ENCODE measurements at places on chromosomes 12 and 14.

GRCh38 chr14:104081951-104082464 lies 3.5 kb upstream of the ASPG start:
- DNase-seq: no peak

DNA sequence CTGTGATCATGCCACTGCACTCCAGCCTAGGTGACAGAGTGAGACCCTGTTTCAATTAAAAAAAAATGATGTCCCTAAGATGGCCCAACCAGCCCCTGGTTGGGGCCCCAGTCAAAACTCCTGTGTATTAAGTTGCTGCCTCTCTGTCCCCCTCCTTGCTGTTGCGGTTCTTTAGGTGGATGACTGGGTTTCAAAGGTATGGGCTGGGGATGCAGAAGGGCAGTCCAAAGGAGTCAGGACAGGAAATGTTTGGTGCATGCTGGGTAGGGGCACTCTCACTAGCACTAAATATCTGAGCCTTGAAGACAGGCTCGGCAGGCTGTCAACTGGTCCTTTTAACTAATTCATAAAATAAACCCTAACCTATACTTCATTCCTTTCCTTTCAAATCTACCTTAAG lies 12.0 kb upstream of the PIP4K2C start:
- DNase-seq: no peak

- DNase-seq: no peak
Observed at GRCh38 chr12:82994117-82994516, 307.4 kb downstream of the TMTC2 start.

- no peak for DNase-seq
Observed at GRCh38 chr12:1553987-1554982, 40.1 kb downstream of the FBXL14 start.

DNA sequence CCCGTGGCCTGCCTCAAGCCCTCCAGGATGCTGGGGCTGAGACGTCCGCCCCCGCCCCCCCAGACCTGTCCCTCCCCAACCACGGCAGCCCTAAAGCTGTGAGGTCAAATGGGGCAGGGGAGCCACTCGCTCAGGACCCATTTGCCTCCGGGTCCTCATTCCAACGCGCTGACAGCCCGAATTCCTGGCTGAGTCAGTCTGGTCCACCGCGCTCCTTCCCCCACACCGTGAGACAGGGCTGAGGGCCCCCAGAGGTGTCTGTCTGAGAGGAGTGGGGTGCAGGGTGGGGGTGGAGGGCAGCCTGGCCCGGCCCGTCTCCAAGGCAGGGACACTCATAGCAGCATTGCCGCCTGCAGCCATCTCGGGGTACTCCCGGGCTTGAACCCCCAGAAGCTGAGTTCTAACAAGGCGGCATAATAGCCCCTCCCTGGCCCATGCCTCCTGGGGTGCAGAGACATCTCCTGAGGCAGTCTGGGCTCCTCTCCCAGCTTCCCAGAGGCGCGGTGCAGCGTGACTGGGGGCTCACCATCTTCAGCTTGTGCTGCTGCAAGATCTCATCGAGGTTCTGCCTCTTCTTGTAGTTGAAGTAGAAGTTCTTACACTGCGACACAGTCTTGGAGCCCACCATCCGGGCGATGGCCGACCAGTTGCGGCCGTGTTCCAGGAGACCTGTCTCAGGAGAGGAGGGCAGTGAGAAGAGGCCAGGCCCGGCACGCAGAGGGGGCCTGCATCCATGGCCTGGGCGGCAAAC lies 90.5 kb downstream of the RFLNA start:
- DNase-seq: peak; percentile 66

GRCh38 chr12:124456652-124457152 lies 110.7 kb downstream of the NCOR2 start:
- DNase-seq: no peak

GRCh38 chr14:104924421-104925213 lies at the start of gene PLD4:
Gene PLD4 (plus strand): TSS chr14:104924879. CDS start chr14:104927141, 2,262 bp downstream.
- DNase-seq: no peak

GRCh38 chr12:27787559-27787958 lies 7.5 kb upstream of the MANSC4 start:
- DNase-seq: no peak

DNA sequence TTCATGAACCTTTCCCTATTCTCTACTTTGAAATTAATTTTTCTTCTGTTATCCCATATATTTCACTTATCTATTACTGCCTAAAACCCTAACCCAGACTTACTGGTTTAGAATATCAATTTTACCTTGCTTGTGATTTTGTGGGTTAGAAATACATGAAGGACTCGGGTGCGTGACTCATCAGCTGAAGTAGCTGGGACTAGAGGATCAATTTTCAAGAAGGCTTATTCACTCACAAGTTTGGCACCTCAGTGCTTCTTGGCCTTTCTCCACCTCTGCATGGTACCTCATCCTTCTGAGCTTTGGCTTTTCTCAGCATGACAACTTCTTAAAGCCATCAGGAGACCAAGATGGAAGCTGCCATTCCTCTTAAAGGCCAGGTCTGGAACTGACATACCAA lies 57.8 kb downstream of the TMEM117 start:
- no peak for DNase-seq

- no peak for DNase-seq
Observed at GRCh38 chr12:66341126-66341525, 38.8 kb downstream of the HELB start.

GRCh38 chr12:34033628-34034296 lies 11.5 kb downstream of the ALG10 start:
- peak; percentile 13 for DNase-seq

GRCh38 chr12:122749569-122750332 lies 2.9 kb upstream of the DENR start:
- no peak for DNase-seq

DNA sequence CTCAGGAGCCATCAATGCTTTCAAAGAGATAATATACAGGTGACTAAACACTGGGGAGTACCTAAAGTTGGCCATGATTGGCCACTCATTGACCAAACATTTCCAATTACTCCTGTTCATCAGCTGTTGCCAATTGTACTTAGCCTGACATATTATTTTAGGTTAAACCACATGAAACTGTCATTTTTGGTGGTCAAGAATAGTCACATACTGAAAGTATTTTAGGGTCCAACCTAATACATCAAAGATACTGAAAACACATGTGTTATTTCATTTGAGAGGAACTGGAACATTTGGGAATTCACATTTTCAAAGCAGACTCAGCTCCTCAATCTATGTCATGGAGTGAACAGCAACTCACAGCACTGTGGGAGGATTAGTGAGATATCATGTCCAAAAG lies 63.9 kb upstream of the KCNA5 start:
- DNase-seq: no peak

DNA sequence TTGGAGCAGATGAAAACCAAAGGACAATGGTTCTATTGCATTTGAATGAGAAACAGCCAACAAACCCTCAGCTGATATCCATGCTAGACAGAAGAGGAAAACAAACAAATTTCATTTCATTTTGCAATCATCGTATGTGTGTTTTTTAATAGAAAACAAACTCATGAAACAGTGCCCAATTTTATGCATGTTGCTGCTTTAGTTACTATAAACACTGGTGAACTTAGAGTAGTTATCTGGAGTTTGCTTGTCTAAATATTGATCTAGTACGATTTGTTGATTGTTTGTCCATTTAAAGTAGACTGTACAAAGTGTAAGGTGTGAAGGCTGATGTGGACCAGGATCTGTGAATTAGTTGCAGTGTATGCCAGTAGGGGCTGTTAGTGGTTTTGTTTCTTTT lies 166.6 kb downstream of the KITLG start:
- no peak for DNase-seq

DNA sequence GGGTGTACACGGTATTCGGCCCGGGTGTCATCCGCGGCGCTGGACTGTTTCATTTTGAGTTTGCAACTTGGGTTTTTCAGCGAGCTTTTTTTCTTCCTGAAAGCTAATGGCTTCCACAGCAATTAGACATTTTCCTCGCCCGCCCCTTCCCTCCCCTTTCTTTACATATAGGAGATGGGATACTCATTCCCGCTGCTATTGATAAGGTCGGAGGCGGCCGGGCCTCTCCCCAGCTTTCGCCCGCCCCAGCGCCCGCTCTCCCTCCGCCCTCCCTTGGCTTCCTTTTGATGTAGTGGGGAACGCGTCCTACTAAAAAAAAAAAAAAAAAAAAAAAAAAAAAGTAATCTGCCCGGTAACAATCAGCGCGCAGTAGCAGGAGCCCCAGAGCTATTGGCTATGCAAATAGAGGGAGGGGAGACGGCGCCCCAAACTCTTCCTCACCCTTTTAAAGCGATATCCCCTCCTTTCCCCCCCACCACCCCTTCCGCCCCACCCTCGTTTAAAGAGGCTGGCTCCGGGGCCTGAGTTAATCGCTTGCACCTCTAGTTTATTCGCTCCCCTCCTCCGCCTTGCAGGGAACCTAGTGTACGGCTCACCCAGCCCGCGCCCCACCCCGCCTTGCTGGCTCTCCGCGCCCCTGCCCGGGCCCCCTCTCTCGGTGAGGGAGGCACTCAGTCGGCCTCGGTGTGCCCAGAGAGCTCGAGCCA lies 1.7 kb upstream of the CCND2 start:
- peak; percentile 94 for DNase-seq

- DNase-seq: peak; percentile 21
Observed at GRCh38 chr14:103243764-103244737, 90.0 kb upstream of the EIF5 start.

GRCh38 chr14:22952418-22952817 lies 4.5 kb downstream of the HAUS4 start:
- no peak for DNase-seq

DNA sequence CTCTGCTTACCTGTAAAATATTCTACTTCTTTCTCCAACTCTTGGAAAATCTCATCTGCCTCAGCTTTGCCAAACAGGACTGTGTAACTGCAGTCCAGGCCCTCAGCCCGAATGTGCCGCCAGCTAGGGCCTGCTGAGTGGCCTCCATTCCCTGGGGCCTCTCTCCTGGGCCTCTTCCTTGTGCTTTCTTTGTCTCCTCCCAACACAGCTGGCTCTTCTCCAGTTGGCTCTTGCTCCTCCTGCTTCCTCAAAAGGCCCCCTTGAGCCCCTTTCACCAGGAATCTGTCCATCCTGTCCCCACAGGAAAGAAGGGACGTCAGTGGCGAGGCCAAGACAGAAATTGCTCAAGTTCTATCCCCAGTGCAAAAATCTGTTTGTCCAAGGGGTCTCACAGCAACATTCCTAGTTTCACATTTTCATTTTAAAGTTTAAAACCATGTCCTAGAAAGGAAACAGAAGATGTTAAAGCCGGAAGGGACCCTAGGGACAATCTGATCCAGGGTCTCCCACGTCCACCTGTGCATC lies 713 bp downstream of the ALKBH2 start:
- no peak for DNase-seq

DNA sequence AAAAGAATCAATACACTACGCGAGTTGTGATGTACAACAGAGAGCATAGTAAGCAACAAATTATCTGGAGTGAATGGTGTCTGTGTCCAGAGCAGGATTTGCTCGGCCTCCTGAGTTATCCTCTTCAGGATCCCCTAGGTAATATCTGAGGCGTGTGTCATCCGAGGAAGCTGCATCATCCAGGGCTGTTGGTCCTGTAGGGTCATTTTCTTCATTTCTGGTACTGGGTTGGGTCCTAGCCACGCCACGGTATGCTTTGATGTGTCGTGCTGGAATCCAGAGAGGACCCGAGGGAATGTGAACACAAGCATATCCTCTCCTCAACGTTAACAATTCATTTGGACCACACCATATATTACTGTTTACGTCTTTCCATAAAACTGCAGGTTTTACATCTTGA lies 19.0 kb upstream of the CLEC4E start:
- no peak for DNase-seq

- DNase-seq: no peak
Observed at GRCh38 chr14:35366521-35366976, 38.0 kb downstream of the NFKBIA start.

DNA sequence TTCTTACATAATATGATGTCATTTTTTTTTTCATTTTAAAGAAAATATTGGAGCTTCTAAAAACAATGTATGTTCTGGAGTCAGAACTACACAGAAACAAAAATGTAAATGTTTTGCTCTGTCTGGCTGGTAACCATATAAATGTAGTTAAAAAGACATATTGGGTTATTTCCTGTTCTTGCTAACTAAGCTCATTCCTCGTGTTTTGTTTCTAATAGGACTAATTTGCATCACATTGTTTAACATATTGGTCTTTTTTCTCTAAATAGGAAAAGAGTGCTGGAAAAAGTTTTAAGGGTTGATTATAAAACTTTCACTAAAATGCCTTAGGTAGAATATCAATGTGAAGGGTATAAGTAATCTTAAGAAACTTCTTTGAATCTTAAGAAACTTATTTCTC lies 221.3 kb downstream of the SLC6A15 start:
- DNase-seq: no peak

DNA sequence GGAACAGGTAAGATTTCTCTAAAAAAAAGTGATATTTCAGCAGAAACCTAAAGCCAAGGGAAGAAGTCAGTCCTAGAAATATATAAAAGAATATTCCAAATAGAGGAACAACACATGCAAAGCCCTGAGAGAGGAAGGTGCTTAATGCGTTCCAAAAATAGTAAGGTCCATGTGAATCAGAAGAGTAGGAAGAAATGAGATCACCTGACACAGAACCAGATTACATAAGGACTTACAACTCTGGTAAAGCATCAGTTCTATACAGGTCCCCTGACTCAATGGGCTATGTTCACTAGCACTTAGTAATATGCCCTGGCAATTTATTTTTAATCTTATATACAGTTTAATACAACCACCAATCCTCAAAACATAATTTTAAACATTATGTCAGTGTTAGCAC lies 30.0 kb downstream of the SENP1 start:
- DNase-seq: no peak

DNA sequence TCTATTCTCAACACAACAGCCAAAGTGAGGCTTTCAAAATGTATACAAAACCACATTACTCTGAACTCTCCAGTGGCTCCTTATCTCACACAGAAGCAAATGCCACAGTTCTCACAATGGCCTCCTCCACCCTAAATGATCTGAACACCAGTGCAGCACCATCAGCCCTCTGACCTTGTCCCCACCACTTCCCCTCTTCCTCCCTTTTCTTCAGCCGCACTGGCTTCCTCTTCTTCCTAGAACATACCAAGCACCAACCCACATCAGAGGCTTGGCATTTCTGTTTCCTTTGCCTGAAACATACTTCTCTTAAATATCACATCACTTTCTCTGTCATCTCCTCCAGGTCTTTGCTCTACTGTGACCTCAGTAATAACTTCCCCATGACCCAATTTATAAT lies 66.3 kb downstream of the GPR135 start:
- no peak for DNase-seq

DNA sequence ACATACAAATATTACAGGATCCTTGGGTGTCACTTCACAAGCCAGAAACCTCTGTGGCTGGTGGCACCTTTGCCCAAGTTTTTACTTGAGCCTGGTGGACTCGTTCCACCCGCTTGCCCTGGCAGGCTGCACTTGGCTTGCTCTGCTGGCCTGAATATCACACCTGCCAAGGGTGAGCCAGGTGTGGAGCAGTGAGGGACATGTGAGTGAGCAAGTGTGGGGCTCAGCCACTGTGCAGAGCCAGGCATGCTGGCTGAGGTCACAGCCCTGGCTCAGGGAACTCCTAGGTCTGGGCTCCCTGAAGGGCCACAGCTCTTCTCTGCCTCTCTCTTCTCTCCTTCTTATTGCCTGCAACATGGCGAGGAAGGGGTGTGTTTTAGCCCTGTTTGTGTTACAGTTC lies 82.0 kb downstream of the SLC16A7 start:
- no peak for DNase-seq
